ENCODE measurements at places on chromosomes 16 and 17.

GRCh38 chr16:10098991-10099390, 83.2 kb downstream of the GRIN2A start:
- no peak for DNase-seq

DNA sequence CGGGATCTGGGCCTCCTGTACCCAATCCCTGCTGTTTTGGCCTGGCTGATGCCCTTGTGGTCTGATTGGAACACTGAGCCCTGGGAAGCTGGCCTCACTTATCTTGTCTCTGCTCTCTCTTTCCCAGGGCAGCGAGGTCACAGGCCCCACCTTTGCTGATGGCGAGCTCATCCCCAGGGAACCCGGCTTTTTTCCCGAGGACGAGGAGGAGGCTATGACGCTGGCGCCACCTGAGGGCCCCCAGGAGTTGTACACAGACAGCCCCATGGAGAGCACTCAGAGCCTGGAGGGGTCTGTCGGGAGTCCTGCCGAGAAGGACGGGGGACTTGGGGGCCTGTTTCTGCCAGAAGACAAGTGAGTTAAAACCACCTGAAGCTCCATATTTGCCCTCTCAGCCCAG, 126.0 kb downstream of the RAB11FIP4 start:
- DNase-seq = no peak

DNA sequence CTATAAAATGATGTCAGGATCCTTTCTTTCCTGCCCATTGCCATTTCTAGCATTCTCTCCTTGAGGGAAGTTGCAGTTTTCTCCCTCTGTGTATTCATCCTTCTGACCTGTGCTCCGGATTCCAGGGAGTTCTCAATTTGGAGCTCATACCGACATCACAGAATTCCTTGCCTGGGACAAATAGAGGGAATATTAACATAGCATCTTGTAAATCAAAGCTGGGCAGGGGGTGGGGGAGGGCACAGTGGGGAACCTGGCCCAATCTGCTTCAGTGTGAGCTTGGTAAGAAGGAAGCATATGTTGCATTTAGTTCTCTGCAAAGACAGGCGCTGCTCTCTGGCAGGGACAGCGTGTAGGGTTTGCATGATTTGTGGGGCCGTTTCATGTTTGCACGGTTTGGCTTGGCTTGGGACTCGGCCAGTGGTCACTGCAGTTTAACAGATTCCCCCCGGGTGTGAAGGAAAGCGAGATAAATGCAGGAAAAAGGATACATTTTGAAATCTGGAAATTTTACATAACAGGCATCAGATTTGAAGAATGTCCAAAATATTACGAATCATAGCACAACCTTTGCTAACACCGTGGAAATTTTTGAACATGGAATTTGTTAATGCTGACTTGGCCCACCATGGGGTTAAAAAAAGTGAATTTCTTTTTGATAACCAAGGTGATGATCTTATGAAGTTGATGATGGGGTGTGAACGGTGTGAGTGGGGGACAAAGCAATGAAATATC, 178.0 kb downstream of the WWOX start:
- no peak for DNase-seq

GRCh38 chr17:80358861-80359260, 56.1 kb upstream of the ENDOV start:
- DNase-seq = no peak

- no peak for DNase-seq
Observed at GRCh38 chr17:75695830-75696271, 25.4 kb upstream of the ITGB4 start.
